Muscle of leg (tissue), 16 donors: ENCODE measurements at places on chromosomes 2 and 18.
A peak's percentile ranks its signal among the peaks of the same experiment; 100 is the strongest.

GRCh38 chr2:114688241-114688640 lies 245.8 kb downstream of the DPP10 start:
- no peak for DNase-seq

GRCh38 chr18:64017870-64018269 lies 48.0 kb downstream of the SERPINB8 start:
- DNase-seq: peak; percentile 39

DNA sequence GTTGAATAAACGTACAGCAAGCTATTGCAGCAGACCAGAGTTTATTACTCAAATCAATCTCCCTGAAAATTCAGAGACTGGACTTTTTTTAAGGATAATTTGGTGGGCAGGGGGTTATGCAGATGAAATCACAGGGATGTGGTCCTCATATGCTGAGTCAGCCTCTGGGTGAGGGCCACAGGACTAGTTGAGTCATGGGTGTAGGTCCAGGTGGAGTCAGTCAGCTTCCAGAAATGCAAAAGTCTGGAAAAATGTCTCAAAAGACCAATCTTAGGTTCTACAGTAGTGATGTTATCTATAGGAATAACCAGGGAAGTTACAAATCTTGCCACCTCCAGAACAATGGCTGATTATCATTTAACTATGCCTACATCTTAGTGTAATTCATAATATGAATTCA lies 51.1 kb downstream of the ARHGEF33 start:
- no peak for DNase-seq

DNA sequence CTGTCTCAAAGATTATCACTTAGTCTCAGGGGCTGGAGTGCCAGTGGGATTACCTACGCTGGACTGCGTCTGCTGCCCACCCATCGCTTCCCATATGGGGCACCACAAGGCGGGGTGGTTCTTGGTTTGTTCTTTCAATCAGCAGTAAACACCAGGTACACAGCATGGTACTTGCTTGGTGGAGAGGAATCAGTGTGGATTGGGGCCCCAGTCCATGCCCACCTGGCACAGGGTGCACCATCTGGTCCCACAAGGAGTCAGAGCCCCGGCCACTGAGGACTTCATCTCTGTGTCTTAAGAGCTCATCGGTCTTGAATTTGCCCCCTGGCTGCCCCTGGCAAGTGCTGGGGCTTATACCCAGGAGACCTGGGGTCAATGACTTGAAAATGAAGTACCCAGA lies 96.2 kb downstream of the GLI2 start:
- DNase-seq: no peak

GRCh38 chr18:44887227-44887631 lies 206.5 kb downstream of the SETBP1 start:
- no peak for DNase-seq

DNA sequence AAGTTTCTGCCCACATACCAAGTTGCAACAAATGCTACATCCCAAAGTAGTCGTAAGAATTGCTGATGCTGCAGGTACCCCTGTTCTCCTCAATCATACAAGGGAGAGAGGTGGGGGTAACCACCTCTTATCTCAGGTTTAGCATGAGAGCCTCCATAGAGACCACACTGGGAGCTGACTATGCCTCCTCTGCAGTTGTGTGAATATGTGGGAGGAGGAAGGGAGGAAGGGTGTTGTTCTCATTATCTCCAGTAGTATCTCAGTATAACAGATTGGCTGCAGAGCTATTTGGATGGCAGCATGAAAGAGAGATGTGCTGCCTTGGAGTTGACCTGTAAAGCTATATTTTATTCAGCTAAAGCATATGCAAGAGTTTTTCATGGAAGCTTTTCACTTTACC lies 690.7 kb downstream of the KCNJ3 start:
- no peak for DNase-seq

DNA sequence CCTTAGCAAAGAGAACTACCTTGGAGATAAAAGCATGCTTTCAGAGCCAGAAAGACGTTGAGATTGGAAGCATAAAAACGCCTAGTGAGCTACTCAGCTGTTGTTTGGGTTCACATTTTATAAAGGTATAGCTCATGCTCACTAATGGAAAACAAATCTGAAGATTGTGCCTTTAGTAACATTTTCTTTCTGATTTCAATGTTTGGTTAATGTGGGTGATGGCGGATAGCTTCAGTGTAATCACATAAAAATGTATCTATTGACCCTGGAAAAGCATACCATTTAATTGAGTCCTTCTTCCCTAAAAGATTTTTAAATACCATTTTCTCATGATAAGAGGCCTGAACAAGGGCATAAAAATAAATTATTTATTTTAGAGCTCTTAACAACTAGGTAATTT lies 73.4 kb downstream of the DTNA start:
- no peak for DNase-seq

- DNase-seq: peak; percentile 69
These were observed 747.1 kb upstream of the FSHR start for GRCh38 chr2:49901202-49902065.

- DNase-seq: peak; percentile 38
These were observed 87.6 kb upstream of the FAM110C start for GRCh38 chr2:133675-134593.

DNA sequence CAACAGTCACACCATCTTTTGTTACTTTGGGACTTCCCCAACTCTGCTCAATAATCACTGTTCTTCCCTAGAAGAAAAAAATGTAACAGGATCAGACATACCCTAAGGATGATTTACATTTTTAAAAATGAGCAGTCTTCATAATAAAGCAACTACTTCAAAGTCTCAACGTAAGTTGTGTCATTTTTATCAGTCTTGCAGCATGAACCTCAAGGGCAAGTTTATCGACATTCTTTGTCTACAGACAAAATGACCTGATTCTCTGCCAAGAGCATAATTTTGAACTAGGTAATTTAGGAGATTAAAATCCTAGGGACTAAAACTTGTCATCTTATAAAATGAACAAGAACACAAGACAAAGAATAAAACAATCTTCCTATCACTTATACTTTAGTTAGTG lies 2.3 kb downstream of the HSPD1 start:
- no peak for DNase-seq

- DNase-seq: no peak
These were observed 158.9 kb downstream of the VAPA start for GRCh38 chr18:10072671-10073175.

DNA sequence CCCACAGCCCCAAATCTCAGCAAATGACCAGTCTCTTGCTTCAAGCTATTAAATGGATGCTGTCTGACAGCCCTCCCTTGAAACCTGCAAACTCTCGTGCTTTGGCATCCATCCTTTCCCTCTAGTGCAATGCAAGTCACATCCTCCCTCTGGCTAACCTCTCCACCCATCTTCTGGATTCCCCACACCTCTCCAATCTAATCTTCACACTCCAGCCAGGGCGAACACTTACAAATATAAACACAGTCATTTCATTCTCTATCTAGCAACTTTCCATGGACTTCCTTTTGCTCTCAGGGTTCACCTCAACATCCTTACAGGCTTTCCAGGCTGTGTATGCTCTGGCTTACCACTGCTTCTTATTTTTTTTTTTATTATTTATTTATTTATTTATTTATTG lies 10.1 kb upstream of the NARS1 start:
- DNase-seq: no peak
